Stimulated activated CD8-positive, alpha-beta memory T cell treated with anti-CD3 and anti-CD28 coated beads, Interleukin-4, amount 100 ng/mL, for 1 hour (primary cell): ENCODE measurements at places on chromosomes 12 and 14.

- no peak for DNase-seq
These were observed 76.7 kb upstream of the SLC8A3 start for GRCh38 chr14:70265422-70265821.

- DNase-seq = no peak
These were observed 8.7 kb upstream of the TMEM229B start for GRCh38 chr14:67497216-67497615.

- no peak for DNase-seq
These were observed 61.4 kb upstream of the ATXN7L3B start for GRCh38 chr12:74476234-74476633.

DNA sequence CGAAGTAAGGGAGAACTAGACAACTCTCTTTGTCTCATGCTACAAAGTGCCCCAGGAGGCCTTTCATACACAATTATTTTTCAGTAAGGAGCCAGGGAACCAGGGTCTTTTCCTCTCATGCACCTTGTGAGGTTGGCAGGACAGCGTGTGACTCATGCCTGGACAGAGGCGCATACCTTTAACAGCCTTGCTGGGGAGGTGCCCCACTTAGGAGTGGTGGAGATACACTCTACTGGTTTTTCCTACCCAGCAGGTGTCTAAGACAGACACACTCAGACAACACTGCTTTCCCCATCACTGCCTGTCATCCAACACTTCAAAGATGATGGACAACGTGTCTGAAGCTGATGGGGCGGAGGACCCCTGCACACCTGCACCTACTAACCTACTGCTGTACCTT is 49.1 kb downstream of the B4GALNT3 start:
- DNase-seq = no peak

DNA sequence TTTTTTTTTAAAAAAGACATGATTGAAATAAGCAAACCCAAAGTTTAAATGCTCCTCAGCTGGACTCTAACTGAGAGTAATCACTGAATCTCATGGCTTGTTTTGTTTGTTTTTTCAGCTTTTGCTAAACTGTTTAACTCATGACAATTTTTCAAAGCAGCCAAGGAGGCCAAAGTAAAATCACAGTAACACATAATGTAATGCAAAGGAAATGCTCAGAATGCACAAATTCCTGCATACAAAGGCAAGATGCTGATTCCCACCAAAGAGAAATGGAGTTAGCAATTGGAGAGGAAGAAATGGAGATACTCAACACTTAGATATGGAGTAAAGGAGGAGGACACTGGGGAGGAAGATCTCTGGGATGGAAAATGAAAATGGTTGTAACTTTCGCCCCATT is 126.2 kb upstream of the SOX5 start:
- DNase-seq = no peak

DNA sequence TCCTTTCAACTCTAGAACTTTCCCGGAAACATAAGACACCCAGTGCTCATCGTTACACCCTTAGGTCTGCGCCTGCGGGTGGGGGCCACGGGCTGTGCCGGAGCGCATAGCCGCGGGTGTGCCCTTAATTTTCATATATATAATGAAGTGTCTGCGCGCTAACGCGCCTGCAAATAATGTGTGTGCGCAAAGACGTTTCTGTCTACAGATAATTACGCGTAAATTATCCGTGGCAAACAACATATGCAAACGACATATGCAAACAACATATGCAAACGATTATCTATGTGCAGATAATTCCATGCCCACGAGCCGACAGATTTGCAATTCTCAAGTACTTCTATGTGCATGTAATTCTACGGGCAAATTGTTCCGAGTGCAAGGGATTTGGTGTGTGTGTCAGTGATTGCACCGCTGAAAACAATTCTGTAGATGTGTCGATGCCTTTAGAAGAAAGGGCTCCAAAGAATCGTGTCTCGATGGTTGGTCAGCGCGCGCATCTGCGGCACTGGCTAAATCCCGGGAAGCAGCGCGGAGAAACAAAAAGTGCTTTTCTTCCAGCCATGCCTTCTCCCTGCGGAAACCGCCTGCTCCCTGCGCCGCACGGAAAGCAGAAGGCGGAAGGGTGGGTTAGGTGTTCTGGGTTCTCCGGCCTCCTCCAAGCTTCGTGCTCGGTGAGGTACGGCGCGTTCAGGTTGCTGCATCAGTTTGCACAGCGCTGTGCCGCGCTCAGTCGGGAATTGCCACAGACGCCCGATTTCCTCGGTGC is 34.5 kb upstream of the TBX5 start:
- DNase-seq = no peak

- no peak for DNase-seq
These were observed 6.1 kb downstream of the RAPGEF3 start for GRCh38 chr12:47752552-47752951.

DNA sequence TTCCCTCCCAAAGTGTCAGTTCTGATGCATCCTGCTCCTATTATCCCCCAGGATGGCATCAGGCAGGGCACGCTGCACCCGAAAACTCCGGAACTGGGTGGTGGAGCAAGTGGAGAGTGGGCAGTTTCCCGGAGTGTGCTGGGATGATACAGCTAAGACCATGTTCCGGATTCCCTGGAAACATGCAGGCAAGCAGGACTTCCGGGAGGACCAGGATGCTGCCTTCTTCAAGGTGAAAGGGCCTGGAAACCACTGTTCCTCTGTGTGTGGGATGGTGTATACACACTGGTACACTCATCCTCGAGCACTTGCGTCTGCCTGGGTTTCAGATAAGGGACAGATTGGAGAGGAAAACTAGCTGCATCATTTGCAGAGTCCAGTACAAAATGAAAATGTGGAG is 1.0 kb downstream of the IRF9 start:
- no peak for DNase-seq

GRCh38 chr14:23559010-23559925 is 3.2 kb downstream of the THTPA start:
- peak; percentile 40 for DNase-seq

DNA sequence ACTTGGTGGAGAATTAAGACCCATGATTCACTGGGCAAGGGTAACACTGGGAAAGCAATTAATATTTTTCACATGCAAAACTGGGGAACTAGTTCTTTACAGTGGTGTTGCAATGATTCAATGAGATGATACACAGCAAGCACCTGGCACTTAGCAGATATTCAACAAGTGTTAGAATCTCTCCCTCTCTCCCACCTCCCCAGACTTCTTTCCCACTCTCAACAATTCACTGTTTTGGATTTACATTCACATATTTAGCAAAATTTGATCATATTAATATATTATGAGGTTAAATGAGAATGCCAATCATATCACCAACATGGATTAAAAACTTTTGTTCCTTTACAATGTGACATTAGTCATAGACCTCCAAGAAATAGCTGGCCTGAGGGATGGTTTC is 223.1 kb upstream of the GRIP1 start:
- no peak for DNase-seq

GRCh38 chr14:89674936-89675335 is 257.9 kb upstream of the FOXN3 start:
- DNase-seq = no peak

- DNase-seq = no peak
These were observed 1.3 kb upstream of the RNU6-7 start for GRCh38 chr14:32200368-32201192.
